ENCODE measurements at places on chromosomes 1 and 21.

- no peak for DNase-seq
These were observed 563 bp upstream of the TAS1R3 start for GRCh38 chr1:1330366-1331067.

- DNase-seq: no peak
These were observed 2.7 kb downstream of the PLEKHG5 start for GRCh38 chr1:6488602-6489382.

- no peak for DNase-seq
These were observed 15.6 kb upstream of the ATP1B1 start for GRCh38 chr1:169090900-169091311.

DNA sequence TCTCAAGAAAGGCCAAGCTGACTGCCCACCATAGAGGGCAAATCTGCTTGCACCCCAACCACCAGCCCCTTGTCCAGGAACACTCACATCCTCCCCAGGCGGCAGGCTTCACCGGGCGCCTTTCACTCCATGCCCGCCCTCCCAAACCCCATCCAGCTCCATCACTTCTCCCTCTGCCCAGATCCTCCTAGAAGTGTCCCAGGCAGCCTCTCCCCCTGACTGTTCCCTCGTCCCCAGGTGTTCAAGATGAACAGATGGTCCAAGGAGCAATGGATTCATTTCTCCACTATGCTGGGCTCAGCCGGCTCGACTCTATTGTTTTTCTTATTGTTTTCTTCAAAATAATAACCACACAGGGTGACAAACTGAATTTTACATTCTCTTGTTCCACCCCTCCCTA is 22.1 kb downstream of the S100A6 start:
- no peak for DNase-seq

DNA sequence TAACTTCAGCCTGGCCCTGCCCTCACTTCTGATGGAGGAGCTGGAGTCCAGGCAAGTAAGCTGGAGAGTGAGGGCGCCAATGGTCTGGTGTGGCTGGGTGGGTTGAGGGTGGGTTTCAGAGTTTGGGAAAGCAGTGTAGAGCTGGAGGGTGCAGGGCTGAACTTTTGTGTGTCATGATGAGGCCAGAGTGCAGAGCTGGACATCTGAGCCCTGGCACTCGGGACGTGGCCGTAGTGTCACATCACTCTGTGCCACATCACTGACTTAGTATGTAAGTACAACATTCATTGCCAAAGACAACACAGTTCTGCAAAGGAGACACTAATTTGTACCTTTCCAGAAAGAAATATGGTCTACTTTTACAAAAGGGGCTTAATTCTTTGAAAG is 15.8 kb downstream of the SPATA46 start:
- DNase-seq: no peak

DNA sequence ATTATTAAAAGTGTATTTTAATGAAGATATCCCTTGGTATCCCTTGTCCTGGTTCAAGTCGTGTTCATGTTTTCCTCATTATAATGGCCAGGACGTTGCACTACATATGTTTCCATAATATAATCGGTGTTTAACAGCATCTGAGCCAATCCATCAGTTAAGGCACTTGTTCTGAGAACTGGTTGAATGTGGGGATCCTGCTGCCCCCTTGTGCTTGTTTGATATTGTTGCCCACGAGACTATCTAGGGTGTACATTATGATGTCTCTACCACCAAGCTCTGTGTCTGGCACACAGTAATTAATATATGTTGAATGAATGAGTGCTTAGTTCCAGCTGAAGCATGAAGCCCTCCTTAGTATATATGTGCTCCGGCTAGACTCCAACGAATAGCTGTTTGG is 193.0 kb downstream of the CACNA1E start:
- peak; percentile 70 for DNase-seq

GRCh38 chr1:117143172-117143571 is 21.6 kb upstream of the TRIM45 start:
- no peak for DNase-seq

GRCh38 chr21:42505090-42505726 is 8.4 kb upstream of the SLC37A1 start:
- no peak for DNase-seq

GRCh38 chr21:27365394-27365793 is 398.5 kb upstream of the ADAMTS5 start:
- no peak for DNase-seq

- DNase-seq: no peak
These were observed 340.2 kb downstream of the SMYD3 start for GRCh38 chr1:246166841-246167240.
